ENCODE measurements at places on chromosomes 5 and 9.
A peak's percentile ranks its signal among the peaks of the same experiment; 100 is the strongest.

GRCh38 chr9:71755869-71756268 is 12.4 kb downstream of the CEMIP2 start:
- no peak for DNase-seq

- no peak for DNase-seq
These were observed 26.6 kb upstream of the ZBTB34 start for GRCh38 chr9:126833710-126834345.

GRCh38 chr9:68975365-68976043 is 38.4 kb downstream of the PRKACG start:
- no peak for DNase-seq

GRCh38 chr9:21070171-21070571 is 7.6 kb downstream of the IFNB1 start:
- DNase-seq, result no peak

DNA sequence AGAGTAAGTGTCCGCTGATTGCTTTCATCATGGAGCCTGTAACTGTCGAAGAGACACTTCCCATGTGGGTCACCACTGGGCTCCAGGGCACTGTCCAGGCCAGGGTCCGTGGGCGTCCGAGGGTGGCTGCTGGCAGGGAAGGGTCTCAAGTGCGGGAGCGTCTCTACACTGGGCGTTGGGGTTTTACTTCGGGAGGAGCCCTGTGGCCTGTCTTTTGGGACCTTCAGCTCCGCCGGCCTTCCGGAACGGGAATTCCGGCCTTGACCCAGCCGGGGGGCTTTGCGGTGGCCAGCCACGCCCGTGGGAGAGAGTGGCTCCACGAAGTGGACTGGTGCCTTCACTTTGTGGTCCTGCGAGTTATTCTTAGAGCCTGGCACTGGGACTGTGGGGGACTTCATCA is 86.2 kb downstream of the CAMSAP1 start:
- no peak for DNase-seq

- no peak for DNase-seq
These were observed 46.8 kb downstream of the FRMD3 start for GRCh38 chr9:83491413-83491812.

DNA sequence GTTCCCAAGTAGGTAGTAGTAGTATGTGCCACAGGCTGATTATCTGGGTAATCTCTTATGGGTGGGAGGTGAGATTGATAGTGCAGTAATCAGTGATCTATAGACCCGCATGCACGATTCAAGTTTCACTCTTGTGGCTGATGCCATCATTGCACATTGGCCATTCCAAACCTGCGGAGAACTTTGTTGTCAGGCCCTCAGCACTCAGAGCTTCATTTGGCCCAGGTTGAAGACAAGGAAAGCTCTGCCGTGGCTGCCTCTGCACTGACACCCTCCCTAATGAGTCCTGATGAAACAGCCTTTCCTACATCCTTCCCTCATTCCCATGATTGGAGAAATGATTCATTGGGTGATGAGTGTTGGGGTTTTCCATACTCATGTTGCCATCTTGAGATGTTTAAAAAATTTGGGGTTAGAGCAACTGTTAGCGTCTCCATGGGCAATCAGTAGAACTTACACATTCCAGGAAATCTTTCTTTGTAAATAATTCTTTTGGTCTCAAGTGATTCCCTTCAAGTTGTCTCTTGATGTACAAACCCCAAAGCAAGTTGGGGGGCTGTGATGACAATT is 22.9 kb downstream of the PROP1 start:
- DNase-seq, result no peak

DNA sequence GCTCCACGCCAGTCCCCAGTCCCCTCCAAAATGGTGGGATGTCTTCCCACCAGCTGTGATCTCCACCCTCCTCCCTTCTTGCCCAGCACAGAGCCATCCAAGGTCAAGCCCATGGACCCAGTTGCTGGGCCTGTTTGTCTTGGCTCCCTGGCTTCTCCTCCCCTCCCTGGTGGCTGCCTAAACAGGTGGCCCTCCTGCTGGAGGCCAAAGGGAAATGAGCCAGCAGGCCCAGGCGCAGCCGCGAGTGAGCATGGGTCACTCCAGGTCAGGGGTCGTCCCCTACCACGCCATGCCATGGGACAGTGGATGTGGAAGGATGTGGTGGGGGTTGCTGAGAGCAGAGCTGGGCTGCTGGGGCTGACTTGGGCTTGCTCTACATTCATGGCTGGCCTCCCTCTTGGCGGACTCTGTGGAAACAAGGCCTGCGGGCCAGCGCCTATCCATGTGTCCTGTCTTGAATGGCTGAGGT is 33.6 kb downstream of the COL15A1 start:
- no peak for DNase-seq

GRCh38 chr9:135146766-135147473 is 59.5 kb downstream of the OLFM1 start:
- peak; percentile 90 for DNase-seq

GRCh38 chr5:35415309-35415708 is 185.0 kb upstream of the PRLR start:
- no peak for DNase-seq

DNA sequence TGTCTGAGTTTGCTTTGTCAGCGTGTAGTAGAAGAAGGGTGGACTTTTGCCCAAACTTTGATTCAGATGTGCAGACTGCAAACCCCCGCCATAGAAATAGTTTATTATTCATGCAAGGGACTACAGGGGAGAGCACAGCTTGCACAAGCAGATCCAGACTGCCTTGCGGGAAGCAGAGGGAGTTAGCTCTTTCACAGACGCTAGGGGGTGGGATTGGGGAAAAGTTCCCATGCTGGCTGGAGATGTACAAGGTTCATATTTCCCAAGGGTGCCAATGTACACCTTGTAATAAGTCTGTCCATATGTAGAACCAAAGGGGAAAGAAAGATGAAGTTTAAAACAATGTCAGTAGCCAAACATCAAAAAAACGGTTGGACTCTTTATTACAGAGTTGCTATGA is 749.7 kb upstream of the COX7C start:
- DNase-seq, result no peak

DNA sequence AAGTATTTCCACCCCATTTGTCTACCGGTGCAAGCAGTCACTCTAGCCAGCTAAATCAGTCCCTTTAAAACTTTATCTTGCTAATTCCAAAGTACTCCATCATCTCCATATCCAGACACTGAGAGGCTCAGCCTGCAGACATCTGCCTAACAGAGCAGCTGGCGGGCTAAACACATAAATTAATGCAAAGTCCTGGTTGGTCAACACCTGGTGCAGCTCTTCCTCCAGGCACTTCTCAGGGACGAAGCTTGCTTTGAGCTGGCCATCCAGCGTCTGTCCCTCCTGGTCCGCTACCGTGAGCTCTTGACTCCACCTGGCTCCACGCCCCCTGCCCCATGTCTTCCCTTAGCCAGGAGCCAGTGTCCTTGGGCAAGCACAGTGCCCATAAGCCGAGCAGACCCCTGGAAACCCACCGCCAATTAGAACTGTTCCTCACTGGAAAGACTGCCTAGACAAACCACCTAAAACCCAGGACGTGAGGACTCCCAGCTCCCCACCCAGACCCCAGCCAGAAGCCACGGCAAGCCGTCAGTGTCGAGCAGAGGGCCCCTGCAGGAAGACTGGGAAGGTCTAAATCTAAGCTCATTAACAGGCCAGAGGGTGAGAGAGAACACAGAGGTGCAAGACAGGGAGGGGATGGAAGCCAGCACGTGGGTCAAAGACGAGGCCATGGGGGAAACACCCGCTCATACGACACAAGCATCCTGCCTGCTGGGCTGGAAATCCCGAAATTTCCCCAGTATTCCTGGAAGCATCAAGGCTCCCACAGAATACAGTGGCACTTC is 120.0 kb downstream of the COL23A1 start:
- DNase-seq, result no peak

DNA sequence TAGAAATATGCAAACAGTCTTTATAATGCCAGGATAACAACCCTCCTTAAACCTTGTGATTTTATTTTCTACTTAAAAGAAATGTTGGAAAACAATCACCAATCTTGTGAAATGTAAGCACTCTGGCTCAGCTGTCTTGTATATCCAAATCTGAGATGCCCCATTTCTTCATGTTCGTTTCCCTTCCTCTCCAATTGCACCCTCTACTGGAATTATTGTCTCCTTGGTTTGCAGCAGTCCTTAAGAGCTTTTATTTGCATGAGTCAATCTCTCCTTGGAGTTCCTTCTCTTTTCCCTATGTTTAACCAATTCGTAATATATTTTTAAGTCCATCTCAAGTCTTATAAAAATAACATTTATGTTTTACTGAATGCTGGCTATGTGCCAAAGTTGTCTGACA is 362.0 kb upstream of the CDH10 start:
- DNase-seq, result no peak

GRCh38 chr9:7336356-7337065 is 463.1 kb downstream of the DMAC1 start:
- DNase-seq, result peak; percentile 99

GRCh38 chr9:109121232-109121796 is 1.6 kb upstream of the TMEM245 start:
- DNase-seq, result no peak

DNA sequence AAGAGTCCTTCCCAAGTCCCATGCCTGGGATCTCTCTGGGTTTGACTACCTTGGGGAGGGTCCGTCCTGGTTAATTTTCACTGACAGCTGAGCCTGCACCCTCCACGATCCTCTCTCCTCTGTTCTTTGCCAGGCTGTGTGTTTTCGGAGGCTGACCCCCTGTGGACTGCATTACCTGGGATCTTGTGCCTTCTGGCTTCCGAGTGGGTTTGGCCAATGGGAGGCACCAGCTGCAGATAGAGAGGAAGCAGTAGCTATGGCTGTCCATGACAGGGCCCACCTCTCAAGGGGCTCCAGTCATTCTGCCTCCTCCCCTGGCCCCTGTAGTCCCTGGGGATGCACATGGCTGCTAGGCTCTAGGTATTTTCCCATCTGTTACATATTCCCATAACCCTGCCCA is 285.0 kb downstream of the DMRT2 start:
- no peak for DNase-seq

DNA sequence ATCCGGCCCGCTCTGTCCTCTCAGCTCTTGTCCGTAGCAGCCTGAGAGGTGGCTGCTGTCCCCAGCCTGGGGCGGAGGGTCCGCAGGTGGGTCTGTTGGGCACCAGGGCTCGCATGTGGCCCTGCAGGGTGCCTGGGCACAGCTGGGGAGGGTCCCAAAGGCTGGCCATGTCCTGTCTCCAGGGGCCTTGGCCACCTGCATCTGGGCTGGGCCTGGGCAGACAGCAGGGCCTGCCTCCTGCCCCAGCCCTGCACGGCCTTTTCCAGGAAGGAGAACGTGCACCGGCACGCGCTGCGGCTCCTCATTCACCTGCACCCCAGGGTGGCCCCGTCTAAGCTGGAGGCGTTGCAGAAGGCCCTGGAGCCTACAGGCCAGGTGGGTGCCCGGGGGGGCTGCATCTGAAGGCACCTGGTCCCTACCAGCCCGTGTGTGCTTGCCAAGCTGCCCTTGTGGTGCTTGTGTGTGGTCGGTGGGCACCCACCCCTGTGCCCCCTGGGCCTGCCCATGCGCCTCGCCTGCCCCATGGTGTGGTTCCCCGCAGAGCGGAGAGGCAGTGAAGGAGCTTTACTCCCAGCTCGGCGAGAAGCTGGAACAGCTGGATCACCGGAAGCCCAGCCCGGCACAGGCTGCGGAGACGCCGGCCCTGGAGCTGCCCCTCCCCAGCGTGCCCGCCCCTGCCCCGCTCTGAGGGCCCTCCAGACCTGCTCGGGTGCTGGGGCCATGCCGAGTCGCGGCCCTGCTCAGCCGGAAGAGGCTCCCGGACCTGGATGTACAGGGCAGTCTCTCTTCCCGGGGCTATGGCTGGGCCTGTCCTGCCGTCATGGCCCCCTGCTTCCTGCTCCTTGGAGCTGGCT is 5.1 kb upstream of the TOR4A start:
- no peak for DNase-seq

- DNase-seq, result no peak
These were observed 97.3 kb upstream of the SH3GL2 start for GRCh38 chr9:17481565-17481964.

DNA sequence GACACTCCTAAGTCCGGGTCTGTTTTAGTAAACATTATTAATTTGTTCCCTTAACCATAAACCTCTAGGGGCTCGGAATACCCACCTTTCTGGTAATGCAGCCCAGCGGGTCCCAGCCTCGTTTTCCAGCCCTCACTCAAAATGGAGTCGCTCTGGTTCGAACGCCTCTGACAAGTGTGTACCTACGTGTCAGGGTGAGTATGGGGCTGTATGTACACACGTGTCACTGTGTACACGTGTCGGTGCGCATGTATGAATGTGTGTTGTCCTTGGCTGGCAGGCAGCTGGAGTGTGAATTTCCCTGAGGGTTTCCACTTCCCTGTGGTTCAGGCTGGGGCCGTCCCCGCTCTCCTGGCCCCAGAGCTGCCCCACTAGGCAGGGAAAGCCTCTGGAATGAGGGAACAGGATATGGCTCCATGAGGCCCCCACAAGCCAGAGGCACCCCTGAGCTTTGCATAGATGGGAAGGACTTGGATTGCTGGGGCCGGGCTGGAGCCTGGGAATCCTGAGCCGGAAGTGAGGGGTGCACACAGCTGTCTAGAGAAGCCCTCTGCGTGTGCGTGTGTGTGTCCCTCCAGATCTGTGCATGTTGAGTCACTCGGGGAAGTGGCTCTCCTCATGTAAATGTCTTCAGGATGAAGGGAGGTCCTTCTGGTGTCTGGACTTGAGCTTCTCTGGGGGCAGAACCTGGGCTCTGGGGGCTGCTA is 160.8 kb upstream of the IER5L start:
- DNase-seq, result no peak

DNA sequence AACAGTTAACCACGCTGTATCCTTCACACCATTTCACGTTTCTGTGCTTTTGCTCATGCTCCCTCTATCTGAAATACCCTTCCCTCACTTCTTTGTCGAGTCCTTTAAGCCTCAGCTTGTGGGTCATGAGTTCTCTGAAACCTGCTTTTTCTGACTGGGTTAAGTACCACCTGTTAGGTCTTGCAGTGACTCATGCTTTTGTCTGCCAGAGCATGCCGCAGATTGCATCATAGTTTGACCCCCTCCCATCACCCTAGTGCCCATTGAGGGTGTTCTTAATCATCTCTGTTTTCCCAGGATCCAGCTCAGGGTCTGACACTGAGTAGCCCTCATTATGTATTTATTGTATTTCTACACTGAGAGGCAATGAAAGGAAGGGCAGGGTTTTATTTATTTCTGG is 190.2 kb downstream of the ASTN2 start:
- peak; percentile 100 for DNase-seq

- DNase-seq, result no peak
These were observed 24.0 kb upstream of the SYNPO start for GRCh38 chr5:150616506-150616905.

DNA sequence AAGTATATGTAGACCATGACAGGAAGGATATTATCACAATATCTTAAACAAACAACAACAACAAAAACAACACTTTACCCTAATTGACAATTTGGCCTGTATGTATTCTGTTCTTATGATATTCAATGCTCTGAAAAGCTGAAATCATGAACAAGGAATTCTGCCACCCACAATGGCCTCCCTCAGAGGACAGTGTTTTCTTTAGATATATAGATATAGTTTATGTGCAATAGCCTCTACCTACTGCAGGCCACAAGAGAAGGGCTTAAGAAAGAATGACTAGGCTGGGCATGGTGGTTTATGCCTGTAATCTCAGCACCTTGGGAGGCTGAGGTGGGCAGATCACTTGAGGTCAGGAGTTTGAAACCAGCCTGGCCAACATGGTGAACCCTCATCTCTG is 104.8 kb downstream of the STARD4 start:
- DNase-seq, result no peak

Data from DMS79 (cell line).